ENCODE measurements at places on chromosomes 4 and X.
A peak's percentile ranks its signal among the peaks of the same experiment; 100 is the strongest.

DNA sequence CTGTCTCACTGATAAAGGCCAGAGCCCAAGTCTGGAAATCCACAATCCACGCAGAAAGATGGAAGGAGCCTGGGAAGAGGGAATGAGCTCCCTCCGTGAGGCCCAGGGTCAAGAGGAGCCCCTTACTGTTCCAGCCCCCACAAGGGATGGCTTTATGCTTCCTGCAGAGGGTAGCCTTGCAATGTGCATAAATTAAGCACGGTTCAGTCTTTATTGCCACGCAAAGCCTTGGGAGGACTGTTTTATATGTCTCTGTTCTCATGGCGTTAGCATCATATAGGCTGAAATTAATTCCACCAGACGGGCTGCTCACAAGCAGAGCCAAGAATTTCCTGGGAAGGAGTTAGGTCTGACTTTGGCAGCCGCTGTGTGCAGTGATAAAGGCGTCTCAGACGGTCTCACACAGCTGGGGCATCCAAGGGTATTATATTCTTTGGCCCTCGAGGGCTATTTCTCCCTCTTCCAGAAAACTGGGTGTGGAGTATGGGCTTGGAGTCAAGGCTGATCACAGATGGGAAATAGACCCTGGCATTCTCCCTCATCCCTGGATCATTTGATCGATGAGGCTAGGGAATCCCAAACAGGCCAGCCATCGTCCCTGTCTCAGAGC lies 38.5 kb downstream of the CYTL1 start:
- no peak for DNase-seq

DNA sequence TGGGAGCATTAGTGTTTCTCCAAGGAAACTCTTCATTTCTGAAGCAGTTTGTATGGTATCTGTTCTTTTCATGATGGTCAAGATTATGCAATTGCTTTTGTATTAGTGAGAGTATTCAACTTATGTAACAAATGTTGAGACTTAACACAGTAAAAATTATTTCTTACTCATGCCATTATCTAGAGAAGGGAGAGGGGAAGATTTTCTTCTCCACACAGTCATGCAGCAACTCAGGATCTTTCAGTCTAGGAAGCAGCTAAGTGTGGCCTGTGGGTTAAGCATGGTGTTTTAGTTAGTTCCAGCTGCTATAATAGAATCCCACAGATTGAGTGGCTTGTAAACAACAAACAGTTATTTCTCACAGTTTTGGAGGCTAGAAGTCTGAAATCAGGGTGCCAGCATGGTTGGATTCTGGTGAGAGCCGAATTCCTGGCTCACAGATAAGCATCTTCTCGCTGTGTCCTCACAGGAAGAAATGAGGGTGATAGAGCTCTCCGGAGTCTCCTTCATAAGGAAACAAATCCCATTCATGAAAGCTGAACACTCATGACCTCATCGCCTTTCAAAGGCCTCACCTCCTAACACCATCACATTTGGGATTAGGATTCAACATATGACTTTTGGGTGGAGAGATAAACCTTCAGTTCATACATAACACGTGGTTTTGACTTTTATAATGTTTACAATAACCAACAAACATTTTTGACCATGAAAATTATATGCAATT lies 101.2 kb downstream of the FRMPD4 start:
- DNase-seq, result no peak

DNA sequence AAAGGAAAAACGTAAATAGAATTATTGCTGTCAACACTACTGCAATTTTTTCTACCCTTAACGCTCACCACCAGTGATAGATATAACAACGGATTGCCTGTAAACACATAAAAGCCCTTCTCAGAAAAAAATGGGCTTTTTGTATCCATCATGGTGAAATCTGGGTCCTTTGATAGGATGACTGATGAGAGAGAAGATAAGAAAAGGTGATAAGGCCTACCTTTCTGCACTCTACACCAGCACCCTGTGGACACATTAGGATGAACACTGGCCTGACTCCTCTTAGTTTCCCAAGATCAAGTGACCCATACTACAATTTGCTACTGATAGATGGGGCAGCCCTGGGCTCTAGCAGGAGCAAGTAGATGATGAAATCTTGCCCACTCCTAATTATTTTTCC lies 112.3 kb upstream of the RAP2C start:
- no peak for DNase-seq

DNA sequence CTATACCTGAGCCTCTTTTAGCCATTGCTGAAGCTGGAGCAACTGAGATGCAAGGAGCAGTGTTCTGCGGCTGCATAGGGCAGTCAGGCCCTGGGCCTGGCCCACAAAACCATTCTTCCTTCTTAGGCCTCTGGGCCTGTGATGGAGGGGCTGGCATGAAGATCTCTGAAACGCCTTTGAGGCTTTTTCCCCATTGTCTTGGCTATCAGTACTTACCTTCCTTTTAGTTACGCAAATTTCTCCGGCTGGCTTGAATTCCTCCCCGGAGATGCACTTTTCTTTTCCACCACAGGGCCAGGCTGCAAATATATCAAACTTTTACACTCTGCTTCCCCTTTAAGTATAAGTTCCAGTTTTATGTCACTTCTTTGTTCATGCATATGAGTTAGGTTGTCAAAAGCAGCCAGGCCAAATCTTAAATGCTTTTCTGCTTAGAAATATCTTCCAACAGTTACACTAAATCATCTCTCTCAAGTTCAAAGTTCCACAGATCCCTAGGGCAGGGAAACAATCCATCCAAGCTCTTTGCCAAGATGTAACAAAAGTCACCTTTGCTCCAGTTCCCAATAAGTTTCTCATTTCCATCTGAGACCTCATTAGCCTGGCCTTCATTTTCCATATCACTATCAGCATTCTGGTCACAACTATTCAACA lies 194.4 kb upstream of the PCDH7 start:
- no peak for DNase-seq

DNA sequence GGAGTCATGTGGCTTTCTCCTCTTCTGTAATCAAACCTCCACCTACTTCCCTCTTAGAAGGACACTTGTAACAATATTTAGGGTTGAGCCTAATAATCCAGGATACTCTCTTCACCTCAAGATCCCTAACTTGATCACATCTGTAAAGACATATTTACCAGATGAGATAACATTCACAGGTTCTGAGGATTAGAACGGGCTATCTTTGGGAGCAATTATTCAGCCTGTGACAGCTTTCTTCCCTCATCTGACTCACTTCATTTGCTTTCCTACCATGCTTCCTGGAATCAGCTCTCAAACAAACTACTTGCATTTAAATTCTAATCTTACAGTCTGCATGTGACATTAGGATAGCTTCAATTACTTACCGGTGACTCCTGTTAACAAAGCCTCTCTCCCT lies 133.5 kb upstream of the NDST3 start:
- DNase-seq, result no peak

- DNase-seq, result no peak
Observed at GRCh38 chr4:163878336-163879121, 384.0 kb downstream of the TMA16 start.

DNA sequence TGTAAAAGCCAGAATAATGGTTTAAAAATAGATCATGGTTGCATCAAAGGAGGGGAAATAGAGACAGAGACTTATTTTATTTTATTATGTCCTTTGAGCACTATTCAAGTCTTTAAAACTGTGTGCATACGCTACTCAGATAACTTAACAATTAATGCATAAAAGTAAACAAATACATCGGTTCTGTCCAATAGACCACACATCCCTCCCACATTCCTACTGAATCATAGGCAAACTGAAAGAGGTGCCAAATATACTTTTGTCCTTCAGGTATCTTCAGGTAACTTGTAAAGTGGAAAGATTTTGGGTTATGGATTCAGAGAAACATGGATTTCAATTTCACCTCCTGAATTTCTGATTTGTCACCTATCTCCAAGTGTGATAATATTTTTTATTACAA lies 91.3 kb downstream of the SPOCK3 start:
- DNase-seq, result no peak

DNA sequence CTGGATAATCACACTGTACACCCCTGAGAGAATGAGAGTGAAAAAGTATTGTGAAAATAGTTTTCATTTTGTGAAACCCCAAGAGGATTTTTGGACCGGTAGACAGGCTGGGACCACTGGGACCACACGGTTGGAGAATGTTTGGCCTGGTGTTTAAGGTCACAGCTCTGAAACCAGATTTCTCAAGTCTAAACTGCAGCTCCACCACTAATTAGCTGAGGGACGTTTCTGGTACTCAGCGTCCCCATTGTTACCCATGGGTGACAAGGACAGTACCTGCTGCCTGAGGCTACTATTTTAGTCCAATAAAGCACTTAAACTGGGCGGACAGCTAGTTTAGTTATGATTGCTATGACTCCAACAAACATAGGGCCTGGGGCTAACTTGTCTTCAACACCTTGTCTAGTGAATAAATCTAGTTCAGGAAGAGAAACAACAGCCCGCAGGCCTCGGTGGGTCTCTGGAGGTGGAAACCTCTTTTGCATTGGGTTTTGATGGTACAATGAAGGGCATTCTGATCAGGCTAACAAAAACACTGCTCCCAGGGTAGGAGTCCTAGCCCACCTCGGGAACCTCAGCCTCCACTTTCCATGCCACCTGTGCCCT lies 509 bp upstream of the USP11 start:
- no peak for DNase-seq

GRCh38 chrX:118254611-118255010 lies 91.3 kb upstream of the WDR44 start:
- no peak for DNase-seq

GRCh38 chrX:74534569-74535038 lies 79.8 kb downstream of the RLIM start:
- DNase-seq, result no peak

DNA sequence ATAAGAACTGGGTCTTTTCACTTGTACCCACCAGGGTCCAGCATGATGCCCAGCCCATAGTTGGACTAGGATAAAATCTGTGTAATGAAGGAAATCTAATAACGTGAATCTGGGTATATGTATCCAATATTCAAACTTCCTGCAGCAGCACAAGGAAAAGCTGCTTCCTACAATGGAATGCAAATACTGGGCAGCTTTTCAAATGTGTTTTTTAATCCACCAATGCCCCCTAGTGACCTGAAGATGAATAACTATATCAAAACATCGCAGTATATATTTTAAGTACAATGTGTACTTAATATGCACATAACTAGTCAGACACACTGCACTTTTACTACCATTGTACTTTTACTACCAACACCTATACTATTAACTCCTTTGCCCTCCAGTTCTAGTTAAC lies 5.3 kb downstream of the APOO start:
- no peak for DNase-seq

DNA sequence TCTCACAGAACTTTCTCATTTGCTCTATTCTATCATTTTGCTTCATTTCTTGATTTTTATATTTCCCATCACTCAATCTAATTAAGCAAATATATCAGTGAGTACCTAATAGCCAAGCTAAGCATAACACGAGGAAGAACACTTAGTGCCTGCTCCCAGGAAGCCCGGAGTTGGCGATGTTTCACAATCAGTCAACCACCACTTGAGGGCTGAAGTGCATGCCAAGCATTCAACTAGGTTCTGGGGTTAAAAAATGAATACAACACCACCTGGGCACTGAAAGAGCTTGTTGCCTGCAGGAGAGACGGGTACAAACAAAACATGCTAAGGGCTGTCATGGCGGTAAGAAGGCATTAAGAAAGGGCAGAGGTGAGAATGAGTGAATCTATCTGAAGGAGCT lies 47.5 kb downstream of the UCHL1 start:
- DNase-seq, result no peak

- no peak for DNase-seq
Observed at GRCh38 chr4:141757287-141757686, 120.9 kb downstream of the IL15 start.

- DNase-seq, result peak; percentile 55
Observed at GRCh38 chr4:2934077-2934812, 29.0 kb downstream of the NOP14 start.

GRCh38 chr4:2940267-2941137 lies 22.7 kb downstream of the NOP14 start:
- no peak for DNase-seq

DNA sequence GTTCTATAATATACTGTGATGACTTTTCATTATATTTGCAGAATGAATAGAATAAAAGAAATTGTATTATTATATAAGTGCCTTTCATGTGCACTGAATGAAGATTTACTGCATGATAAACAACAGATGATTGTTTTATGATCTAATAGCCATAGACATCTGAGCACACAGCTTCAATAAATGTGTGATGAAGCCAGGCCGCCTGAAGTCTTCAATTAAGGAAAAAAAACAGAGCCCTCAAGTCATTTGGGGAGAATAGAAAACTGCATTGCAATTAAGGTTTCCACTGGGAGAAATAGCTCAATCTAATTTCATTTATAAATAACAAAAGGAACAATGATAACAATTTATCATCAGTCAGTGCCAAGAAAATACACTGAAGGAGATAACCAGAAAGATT lies 955.2 kb downstream of the FSTL5 start:
- no peak for DNase-seq

DNA sequence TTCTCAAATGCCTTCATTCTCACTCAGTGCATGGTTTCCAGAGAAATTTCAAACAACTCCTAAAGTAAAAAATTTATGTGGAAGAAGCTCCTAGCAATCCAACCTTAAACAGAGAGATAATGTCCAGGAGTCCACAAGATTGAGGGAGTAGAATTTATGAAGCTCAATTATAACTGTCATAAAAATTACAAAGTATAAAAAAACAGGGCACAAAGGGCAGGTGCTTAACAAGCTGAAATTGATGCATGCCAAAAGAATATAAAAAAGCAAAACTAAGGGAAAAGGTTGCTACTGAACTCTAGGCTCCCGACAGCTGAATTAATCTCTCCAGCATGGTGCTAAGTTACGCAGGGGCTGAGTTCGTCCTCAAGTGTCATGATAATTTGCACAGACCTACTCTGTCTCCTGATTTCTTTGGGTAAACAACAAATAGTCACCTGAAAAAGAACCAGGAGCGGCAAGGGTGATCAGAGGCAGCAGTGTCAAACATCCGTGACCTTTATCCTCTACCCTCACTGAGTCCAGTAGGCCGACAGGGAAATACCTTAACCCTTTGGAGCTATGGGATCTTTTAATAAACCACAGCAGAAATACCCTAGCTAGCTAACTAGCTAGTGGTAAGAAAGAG lies 47.2 kb upstream of the RELL1 start:
- DNase-seq, result no peak

DNA sequence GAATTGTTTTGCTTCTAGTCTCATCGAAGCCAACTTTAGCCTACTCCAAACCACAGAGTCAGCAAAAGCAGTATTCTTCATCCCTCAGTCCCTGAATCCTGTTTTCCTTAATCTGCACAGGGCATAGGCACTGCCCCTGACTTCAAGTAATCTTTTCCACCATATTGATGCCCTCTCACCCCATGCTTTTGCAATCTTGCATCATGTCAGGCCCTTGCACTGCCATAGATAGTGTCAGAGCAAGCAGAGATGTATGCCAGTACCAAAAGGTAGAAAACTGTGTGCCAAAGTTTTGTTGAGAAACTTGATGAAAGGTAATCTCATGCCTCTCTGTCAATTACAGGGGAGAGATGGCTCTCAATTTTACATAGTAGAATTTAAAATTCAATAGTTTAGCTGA lies 131.1 kb downstream of the CFAP299 start:
- DNase-seq, result no peak

GRCh38 chr4:174521800-174522182 lies 497 bp downstream of the HPGD start:
- no peak for DNase-seq
